ENCODE measurements at places on chromosomes 6 and 20.

GRCh38 chr20:37649676-37650370, 44.0 kb upstream of the CTNNBL1 start:
- no peak for DNase-seq

DNA sequence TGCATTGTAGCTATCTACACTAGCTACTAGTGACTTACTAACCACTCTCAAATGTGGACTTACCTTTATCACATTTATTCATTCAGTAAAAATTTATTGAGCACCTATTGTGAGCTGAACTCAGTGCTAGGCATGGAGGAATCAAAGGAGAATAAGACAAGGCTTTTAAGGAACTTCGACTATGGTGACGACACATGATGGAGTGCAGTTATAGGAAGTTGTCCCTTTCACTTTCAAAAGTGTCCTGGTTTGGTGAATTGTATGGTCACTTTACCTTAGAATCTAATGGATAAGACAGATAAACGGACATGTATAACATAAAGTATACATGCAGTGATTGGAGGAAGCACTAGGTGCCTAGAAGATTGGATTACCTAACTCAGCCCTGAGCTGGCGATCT, 4.3 kb downstream of the AKAP7 start:
- no peak for DNase-seq

DNA sequence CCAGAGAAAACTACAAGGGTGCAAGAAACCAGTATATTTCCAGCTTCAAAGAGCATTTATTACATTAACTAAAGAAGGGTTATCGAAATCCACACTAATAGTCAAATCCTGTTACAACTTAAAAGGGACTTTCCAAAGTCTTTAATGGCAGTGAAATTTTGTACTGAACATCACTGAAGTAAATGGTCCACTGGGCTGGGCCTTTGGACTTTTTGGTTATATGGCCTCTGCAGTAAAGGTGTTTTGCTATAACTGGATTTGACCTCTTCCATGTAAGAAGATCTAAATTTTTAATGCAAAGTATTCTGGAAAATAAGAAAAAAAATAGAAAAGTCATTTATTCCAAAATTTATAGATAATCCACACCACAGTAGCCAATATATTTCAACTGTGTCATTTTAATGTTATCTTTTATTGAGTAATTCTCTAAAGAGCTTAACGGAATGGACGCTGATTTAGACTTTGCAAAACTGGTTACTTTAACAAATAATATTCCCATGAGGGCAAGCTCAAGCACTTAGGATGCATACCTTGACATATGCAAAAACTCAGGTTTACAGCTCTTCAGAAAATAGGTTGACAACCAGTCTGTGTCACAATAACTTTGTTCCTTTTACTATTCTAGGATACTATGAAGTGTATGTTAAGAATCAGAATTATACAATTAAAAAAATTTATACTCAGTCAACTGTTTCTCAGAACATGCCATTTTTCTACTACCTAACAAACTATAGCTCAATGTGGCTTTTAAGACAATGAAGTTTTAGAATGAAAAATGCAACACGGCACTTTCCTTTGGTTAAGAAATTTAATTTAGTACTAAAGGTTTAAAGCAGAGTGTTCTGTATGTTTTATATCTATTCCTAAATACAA, 7.0 kb downstream of the RBM39 start:
- no peak for DNase-seq

- DNase-seq = no peak
These were observed 129.9 kb upstream of the CHD6 start for GRCh38 chr20:41748051-41748450.

DNA sequence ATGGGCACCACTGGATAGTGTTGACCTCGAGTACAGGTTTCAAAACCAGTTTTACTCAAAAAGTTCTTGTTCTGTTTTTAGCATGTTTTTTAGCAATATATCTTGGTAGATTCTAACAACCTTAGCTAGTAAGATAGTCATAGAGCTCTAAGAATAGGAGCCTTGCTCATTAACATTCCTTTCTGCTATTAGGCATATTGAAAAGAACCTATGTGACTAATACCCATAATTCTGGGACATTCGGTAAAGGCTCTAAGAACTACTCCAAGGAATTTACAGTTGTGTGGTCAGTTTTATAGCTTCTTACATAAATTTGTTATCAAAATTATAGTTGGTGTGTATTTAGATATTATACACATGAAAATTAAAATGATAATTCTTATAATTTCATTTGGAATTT, 11.6 kb downstream of the SLC9A8 start:
- DNase-seq = no peak
